ENCODE measurements at places on chromosomes 1 and 21. TPM values are rescaled to one million over a fixed set of nuclear protein-coding genes. Genes with fewer than 3 reads are reported as not detected.

GRCh38 chr21:45348591-45349327 lies 56.2 kb upstream of the COL18A1 start:
- H3K36me3 ChIP-seq: no peaks in the 10 kb centered on the region
- H3K27ac ChIP-seq: peak overlapping the region; percentile 8
- peaks cover 6% of the 10 kb centered on the region for H3K4me1 ChIP-seq
- H3K27me3 ChIP-seq: no peaks in the 10 kb centered on the region

DNA sequence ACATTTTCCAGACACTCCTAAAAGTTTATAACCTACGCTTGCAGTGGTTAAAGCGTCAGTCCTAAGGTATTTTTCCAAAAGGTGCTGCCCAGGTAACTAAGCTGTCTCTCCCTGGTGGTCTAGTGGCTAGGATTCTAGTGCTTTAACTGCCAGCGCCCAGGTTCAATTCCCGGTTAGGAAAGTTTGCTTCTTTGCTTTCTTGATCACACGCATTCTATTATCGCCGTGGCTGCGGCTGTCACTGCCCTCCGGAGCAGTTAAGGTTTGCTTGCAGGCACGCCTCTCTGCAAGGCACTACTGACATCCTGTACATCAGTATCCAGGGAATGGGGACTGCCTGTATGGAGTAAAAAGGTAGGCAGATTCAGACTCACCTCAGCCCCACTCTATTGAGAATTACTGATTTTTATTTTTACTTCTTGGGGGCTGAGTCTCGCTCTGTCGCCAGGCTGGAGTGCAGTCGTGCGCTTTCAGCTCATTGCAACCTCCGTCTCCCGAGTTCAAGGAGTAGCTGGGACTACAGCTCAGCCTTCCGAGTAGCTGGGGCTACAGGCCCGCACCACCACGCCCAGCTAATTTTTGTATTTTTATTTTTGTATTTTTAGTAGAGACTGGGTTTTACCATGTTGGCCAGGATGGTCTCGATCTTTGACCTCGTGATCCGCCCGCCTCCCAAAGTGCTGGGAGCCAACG lies 53.2 kb upstream of the CFAP126 start:
- H3K27me3 ChIP-seq: no peaks in the 10 kb centered on the region
- no peak overlapping the region for H3K4me3 ChIP-seq
- H3K27ac ChIP-seq: no peak overlapping the region
- H3K4me1 ChIP-seq: no peaks in the 10 kb centered on the region
- no peaks in the 10 kb centered on the region for H3K36me3 ChIP-seq

- H3K36me3 ChIP-seq: no peaks in the 10 kb centered on the region
- no peak overlapping the region for H3K4me3 ChIP-seq
- H3K4me1 ChIP-seq: peaks cover 3% of the 10 kb centered on the region
- peaks cover 8% of the 10 kb centered on the region for H3K27me3 ChIP-seq
- no peak overlapping the region for H3K27ac ChIP-seq
Observed at GRCh38 chr21:44887126-44887806, 13.8 kb upstream of the PTTG1IP start.

DNA sequence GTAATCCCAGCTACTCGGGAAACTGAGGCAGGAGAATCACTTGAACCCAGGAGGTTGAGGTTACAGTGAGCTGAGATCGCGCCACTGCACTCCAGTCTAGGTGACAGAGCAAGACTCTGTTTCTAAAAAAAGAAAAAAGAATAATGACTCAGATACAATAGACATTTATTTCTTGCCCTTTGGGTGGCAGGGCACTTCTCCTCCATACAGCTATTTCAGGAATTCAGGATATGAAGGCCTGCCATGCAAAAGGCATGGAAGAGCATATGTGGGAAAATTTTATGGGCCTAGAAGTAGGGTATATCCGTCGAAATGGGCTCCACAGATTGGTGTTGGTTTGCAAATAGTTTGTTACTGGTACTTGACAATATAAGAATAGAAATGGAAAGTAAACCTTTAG lies 20.2 kb upstream of the POGZ start:
- H3K36me3 ChIP-seq: no peaks in the 10 kb centered on the region
- H3K4me1 ChIP-seq: no peaks in the 10 kb centered on the region
- H3K27me3 ChIP-seq: no peaks in the 10 kb centered on the region

NES gene
- 15.5 TPM for total RNA-seq

FMO4 gene
- total RNA-seq: 178 TPM

CNKSR1 gene
- total RNA-seq: 187 TPM

Data from transverse colon (tissue), 4 donors.